ENCODE measurements at places on chromosomes 4 and X. TPM values are rescaled to one million over a fixed set of nuclear protein-coding genes. Genes with fewer than 3 reads are reported as not detected.

The PRSS12 gene
- total RNA-seq = 14.9 TPM

The PWWP3B gene
- 0.52 TPM for total RNA-seq

The FGA gene
- not detected for total RNA-seq

The MCUB gene
- 18.1 TPM for total RNA-seq

The SPATA18 gene
- total RNA-seq = 0.10 TPM

The SSX4B gene
- total RNA-seq = 0.26 TPM

The USP51 gene
- total RNA-seq = 6.7 TPM

The SPIN3 gene
- 12.7 TPM for total RNA-seq

The YIPF7 gene
- not detected for total RNA-seq

The TMPRSS11B gene
- not detected for total RNA-seq

The SORBS2 gene
- total RNA-seq = 7.3 TPM

The GPR78 gene
- total RNA-seq = 1.5 TPM

The SLITRK4 gene
- total RNA-seq = 9.9 TPM

The TBC1D19 gene
- total RNA-seq = 3.8 TPM

The APEX2 gene
- total RNA-seq = 21.7 TPM

The ASB5 gene
- 0.31 TPM for total RNA-seq

The LRAT gene
- 15.8 TPM for total RNA-seq

The SMARCAD1 gene
- 39.5 TPM for total RNA-seq

The PRRG3 gene
- 0.76 TPM for total RNA-seq

The MAPK10 gene
- total RNA-seq = 11.6 TPM

The GABRG1 gene
- total RNA-seq = 0.07 TPM

The HS6ST2 gene
- total RNA-seq = 9.3 TPM

The PKD2 gene
- total RNA-seq = 16.6 TPM

The MAGED4B gene
- total RNA-seq = 5.1 TPM

The CD38 gene
- total RNA-seq = 0.15 TPM

The MAGEB2 gene
- total RNA-seq = 0.35 TPM

The PF4V1 gene
- not detected for total RNA-seq

The P2RY4 gene
- not detected for total RNA-seq

The BANK1 gene
- total RNA-seq = not detected

The PGAM4 gene
- 0.28 TPM for total RNA-seq

The POF1B gene
- not detected for total RNA-seq

The ERCC6L gene
- 9.6 TPM for total RNA-seq

Data from H7 (cell line).